ENCODE measurements at places on chromosomes 3 and 15. TPM values are rescaled to one million over a fixed set of nuclear protein-coding genes. Genes with fewer than 3 reads are reported as not detected.

GRCh38 chr15:83904107-83905040, 250.5 kb downstream of the ADAMTSL3 start:
- H3K4me3 ChIP-seq = no peak overlapping the region
- no peak overlapping the region for H3K27ac ChIP-seq
- H3K36me3 ChIP-seq = no peaks in the 10 kb centered on the region
- no peak for DNase-seq
- H3K27me3 ChIP-seq = no peaks in the 10 kb centered on the region

DNA sequence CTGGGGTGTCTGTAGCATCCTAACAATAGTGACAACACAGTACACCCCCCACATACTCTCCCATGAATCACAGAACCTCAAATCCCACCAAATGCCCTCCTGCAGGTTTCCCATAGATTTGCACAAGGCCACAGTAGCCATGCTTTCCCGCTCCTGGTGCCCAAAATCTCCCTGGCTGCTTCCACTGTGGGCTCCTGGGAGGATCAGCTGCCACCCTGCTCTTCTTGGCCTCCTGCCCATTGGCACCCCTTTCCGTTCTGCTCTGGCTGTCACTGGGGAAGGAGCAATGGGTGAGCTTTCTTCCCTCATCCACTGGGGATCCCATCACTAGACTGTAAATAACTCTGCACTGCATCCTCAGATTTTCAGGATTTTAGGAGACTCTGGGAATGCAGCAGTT, 92.1 kb upstream of the SLC24A5 start:
- H3K27me3 ChIP-seq = no peaks in the 10 kb centered on the region
- H3K4me1 ChIP-seq = no peaks in the 10 kb centered on the region
- no peak overlapping the region for H3K4me3 ChIP-seq

The GALNT15 gene
- not detected for total RNA-seq

The CCDC54 gene
- not detected for total RNA-seq

GRCh38 chr3:137020315-137020714, 62.5 kb downstream of the IL20RB start:
- H3K4me3 ChIP-seq = no peak overlapping the region
- no peaks in the 10 kb centered on the region for H3K36me3 ChIP-seq
- no peaks in the 10 kb centered on the region for H3K27me3 ChIP-seq
- peak; percentile 20 for DNase-seq

Data from HepG2 (cell line).